PC-9 (cell line): ENCODE measurements at places on chromosomes 11 and 22. TPM values are rescaled to one million over a fixed set of nuclear protein-coding genes. Genes with fewer than 3 reads are reported as not detected.

- no peak for DNase-seq
Measured at GRCh38 chr11:93775289-93775688, 8.8 kb upstream of the MED17 start.

The PTPN5 gene
- not detected in 2 replicates for total RNA-seq

GRCh38 chr22:25940479-25940878, 198.5 kb downstream of the MYO18B start:
- DNase-seq = no peak

The RAPSN gene
- 5.4 and 7.3 TPM in 2 replicates for total RNA-seq

DNA sequence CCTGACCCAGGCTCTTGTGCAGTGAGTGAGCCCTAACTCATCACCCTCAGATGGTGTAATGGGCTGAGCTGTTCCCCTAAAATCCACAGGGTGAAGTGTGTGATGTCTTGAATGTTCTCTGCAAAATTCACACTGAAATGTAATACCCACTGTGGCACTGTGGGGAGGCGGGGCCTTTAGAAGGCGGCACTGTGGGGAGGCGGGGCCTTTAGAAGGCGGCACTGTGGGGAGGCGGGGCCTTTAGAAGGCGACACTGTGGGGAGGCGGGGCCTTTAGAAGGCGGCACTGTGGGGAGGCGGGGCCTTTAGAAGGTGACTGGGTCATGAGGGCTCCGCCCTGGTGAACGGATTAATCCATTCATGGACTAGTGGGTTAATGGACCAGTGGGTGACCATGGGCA, 33.0 kb downstream of the CHID1 start:
- DNase-seq = no peak

- DNase-seq = no peak
Measured at GRCh38 chr11:129795089-129795488, 20.6 kb upstream of the TMEM45B start.
